ENCODE measurements at places on chromosomes 6 and 20.

DNA sequence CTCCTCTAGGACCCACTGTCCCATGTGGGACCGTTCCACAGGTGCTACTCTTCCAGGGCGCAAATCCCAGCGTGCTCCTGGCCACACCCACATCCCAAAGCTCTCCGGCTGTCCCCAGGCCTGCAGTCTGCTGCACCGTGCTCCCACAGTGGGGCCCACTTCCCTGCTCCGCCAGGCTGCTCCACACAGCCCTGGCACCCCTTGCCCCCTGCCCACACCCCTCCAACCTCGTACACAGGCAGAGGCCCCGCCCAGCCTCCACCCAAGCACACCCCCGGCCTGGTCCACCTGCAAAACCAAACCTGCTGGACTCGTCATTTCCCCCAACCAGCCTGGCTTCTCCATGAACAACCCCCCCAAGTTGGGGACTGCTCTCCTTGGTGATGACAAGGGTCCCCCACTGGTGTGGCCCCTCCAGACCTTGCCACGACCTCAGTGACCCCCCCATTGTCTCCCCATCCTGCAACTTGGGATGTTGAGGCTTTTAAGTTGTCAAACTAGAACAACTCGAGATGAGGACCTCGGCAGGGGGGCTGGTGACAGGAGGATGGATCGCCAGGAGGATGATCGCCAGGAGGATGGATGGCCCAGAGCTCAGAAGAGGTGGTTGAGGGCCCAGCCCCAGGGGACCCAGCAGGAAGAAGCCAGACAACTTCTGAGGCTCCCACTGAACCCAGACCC, 27.1 kb downstream of the YTHDF1 start:
- DNase-seq, result no peak

- peak; percentile 54 for DNase-seq
These were observed 31.0 kb downstream of the DAAM2 start for GRCh38 chr6:39822846-39823815.

- DNase-seq, result no peak
These were observed 327.5 kb downstream of the SYNE1 start for GRCh38 chr6:152309648-152310047.

GRCh38 chr20:49187330-49187850, 744 bp downstream of the STAU1 start:
- DNase-seq, result no peak

- DNase-seq, result peak; percentile 63
These were observed 927 bp downstream of the ASXL1 start for GRCh38 chr20:32358883-32359632.

GRCh38 chr6:51166914-51167313, 348.2 kb downstream of the TFAP2B start:
- DNase-seq, result no peak

DNA sequence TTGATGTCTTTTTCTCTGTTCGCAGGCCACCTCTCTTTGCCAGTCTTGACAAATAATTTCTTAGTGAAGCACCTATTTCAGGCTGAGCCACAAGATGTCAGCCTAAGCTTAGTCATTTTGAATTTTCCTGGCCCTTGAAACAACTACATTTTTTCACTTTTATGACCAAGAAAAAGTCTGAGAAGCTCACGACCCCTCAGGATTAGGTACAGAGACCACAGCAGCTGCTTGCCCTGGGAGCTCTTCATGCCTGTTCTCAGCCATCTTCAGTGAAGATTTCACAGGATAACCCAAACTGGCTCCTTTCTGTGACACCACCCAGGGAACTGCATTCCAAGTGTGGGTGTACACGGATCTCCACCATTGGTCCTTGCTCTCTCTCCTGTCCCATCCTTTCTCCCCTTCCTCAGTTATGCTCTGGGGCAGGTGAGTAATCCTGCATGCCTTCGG, 38.4 kb upstream of the SPTLC3 start:
- no peak for DNase-seq

DNA sequence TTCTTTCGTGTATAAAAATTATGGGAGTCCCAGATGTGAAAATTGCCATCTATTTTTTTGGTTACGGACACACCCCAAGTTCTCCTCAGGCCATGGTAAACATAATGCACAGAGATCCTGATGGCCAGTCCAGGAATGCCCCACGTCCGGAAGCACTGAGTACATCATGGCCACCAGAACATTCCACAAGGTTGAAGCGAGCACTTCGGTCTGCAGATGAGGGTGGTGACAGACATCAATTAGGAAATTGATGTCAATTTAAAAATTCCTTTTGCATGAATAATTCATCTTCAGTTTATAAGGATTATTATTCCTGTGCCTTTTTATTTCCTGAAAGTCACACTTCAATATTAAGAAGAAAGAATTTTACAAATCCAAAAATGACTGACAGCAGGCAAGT, 13.2 kb upstream of the EXOC2 start:
- DNase-seq, result no peak

GRCh38 chr6:138971601-138972000, 16.5 kb downstream of the REPS1 start:
- DNase-seq, result no peak

DNA sequence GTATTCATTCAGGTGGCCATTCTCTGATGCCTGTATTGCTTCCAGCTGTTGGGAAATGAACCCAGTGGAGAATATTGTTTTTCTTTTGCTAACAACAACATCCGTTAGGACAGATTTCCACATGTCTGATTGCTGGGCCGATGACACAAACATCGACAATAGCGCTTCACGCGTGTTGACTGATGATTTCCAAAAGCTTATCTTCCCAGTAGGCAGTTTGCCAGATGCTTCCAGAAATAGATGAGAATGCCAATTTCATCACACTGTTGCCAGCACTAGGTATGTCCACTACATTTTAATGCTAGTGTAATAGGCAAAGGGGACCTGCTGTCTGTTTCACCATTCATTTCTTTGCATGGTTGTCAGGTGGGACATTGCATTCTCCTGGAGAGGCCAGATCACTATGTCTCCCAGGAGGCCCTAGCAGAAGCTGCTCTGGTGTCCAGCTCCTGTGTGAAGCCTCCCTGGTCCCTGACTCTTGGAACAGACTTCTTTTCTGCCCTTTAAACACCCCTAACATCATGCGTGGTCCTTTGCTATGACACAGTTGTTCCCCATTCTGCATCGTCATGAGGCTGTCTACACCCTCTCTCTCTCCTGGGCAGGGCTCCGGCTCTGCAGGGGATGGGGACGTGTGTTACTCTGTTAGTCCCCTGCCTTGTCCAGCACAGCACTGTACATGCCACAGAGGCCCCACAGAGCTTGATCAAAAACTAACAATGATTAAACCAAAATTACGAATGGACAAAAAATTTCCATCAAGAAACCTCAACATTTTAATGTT, 181.6 kb downstream of the CDH26 start:
- no peak for DNase-seq

DNA sequence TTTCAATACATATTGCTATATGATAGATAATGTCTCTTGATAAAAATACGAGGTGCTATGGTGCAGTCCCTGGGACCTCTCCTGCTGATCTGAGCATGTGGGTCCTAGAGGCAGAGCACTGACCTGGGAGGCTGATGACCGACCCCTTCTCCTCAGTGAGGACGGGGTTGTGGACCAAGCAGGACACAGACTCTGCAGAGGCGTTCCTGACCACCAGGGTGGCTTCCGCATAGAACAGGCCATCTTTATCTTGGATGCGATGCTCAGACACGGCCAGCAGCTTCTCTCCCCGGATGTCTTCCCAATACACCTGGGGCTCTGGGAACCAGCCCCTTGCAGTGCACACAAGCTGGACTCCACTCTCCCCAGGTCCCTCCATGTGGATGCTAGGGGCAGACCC, 4.2 kb downstream of the BTNL2 start:
- DNase-seq, result no peak

DNA sequence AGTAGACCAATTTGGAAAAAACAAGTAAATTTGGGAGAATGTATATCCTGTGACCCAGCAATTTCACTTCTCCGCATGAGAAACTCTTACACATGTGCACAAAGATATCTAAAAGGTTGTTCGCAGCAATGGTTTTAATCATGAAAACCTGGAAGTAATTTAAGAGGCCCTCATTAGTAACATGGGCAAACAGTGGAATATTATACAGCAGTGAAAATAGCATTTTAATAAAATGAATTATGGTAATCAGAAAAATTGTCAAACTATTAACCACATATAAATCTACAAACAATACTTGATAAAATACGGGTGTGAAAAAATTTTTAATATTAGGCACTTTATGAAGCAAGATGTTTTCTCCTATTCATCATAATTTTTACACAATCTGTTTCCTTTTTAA, 74.2 kb downstream of the KCNQ5 start:
- no peak for DNase-seq

GRCh38 chr6:161745594-161746141, 471.8 kb upstream of the AGPAT4 start:
- no peak for DNase-seq

GRCh38 chr6:161135695-161136591, 137.9 kb downstream of the AGPAT4 start:
- no peak for DNase-seq

All from C1 segment of cervical spinal cord (tissue), 14 donors.